ENCODE measurements at places on chromosomes 6 and 20. TPM values are rescaled to one million over a fixed set of nuclear protein-coding genes. Genes with fewer than 3 reads are reported as not detected.

The CALHM6 gene
- 0.58 TPM for total RNA-seq

The ZNF334 gene
- total RNA-seq = 2.5 TPM

The NRN1 gene
- total RNA-seq = under 0.01 TPM

The RCAN2 gene
- total RNA-seq = 0.85 TPM

The TRAPPC3L gene
- under 0.01 TPM for total RNA-seq

The OR2B6 gene
- total RNA-seq = not detected

The GUCA1A gene
- not detected for total RNA-seq

The DLK2 gene
- 0.28 TPM for total RNA-seq

The NNAT gene
- total RNA-seq = 0.19 TPM

The ASIP gene
- total RNA-seq = not detected

The HFE gene
- total RNA-seq = 13.0 TPM

The NFATC2 gene
- 0.19 TPM for total RNA-seq

The BPIFB1 gene
- not detected for total RNA-seq

The KCNS1 gene
- total RNA-seq = 0.58 TPM

The SUMO4 gene
- total RNA-seq = 0.58 TPM

The LY6G5B gene
- 2.3 TPM for total RNA-seq

The SALL4 gene
- total RNA-seq = under 0.01 TPM

The KPNA5 gene
- 10.7 TPM for total RNA-seq

The NR2E1 gene
- not detected for total RNA-seq

The KCNQ5 gene
- total RNA-seq = 5.1 TPM

The OPN5 gene
- total RNA-seq = not detected

The SLC22A2 gene
- under 0.01 TPM for total RNA-seq

The GSTA2 gene
- total RNA-seq = not detected

The BHLHE23 gene
- total RNA-seq = not detected

The RING1 gene
- 22.8 TPM for total RNA-seq

The PNRC1 gene
- 65.7 TPM for total RNA-seq

The L3MBTL3 gene
- 15.5 TPM for total RNA-seq

The MMP24 gene
- 0.56 TPM for total RNA-seq

The TCP11 gene
- 0.19 TPM for total RNA-seq

The RRAGD gene
- 7.0 TPM for total RNA-seq

The MACROD2 gene
- under 0.01 TPM for total RNA-seq

The MYLK2 gene
- under 0.01 TPM for total RNA-seq

The SGK2 gene
- 0.28 TPM for total RNA-seq

The UBD gene
- not detected for total RNA-seq

Data from regular cardiac myocyte (primary cell).